Activated CD4-positive, alpha-beta T cell treated with anti-CD3 and anti-CD28 coated beads, Interleukin-2, amount 50 U/mL, for 1 hour (primary cell): ENCODE measurements at places on chromosomes 12 and 14.

DNA sequence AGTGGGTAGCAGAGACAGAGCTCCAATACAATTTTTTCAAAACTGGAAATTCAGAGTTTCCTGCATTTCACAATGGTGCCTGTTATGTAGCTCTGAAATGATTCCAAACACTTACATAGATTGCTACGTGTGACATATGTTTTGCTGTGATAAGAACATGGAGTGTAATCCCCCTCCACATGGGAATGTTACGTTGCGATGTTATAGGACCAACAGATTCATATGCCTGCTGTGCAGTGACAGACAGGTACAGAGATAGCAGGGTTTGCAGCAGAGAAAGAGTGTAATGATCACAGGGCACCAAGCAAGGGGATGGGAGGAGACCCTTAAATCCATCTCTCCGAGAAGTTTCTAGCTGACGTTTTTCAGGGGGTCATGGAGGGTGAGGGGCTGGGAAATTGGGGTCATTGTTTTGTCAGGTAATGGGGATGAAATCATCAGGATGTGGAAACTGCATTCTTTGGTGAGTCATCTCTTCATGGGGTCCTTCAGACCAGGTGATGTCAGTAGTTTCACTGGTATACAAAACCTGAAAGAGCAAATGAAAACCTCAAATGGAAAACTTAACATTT is 76.6 kb upstream of the OSBPL8 start:
- no peak for DNase-seq

- no peak for DNase-seq
These were observed 16.3 kb downstream of the SCARB1 start for GRCh38 chr12:124847113-124848074.

- no peak for DNase-seq
These were observed 54.1 kb downstream of the FOXG1 start for GRCh38 chr14:28820677-28821076.

GRCh38 chr12:92465786-92466295 is 236.9 kb upstream of the PLEKHG7 start:
- no peak for DNase-seq

GRCh38 chr14:104034976-104035699 is 50.4 kb upstream of the ASPG start:
- no peak for DNase-seq

DNA sequence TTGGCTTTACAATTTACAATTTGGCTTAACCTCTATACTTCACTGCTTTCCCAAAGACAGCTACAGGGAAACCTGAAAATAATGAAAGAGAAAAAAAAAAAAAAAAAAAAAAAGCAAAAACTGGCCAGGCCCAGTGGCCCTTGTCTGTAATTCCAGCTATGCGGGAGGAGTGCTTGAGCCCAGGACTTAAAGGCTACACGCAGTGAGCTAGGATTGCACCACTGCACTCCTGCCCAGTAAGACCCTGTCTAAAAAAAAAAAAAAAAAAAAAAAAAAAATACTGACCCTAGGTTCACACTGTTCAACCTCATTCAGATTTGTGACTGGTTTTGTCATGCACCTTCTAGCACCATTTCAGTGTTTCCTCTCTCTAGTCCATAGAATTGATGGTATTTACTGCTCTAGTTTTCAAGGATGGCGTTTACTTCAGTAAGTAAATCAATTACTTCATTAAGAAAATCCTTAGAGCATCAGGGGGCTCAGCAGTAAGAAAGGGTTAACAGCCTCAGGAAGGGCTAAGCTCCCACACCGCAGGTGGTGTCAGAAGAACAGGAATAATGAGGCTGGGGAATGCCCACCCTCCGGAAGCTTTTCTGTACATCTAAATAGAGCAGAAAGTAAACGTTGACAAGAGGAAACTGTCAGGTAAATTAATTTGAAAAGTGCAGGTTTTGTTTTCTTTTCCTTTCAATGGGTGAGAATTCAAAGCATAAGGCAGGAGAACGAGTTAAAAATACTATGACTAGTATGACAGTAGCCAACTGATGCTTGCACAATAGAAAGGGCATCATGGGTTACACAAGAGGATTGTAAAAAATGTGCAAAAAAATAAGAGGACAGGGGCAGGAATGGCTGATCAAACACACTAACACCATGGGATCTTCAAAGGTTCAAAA is 115.0 kb upstream of the MDM1 start:
- DNase-seq: no peak

GRCh38 chr12:6626654-6627283 is 9.0 kb downstream of the LPAR5 start:
- DNase-seq: no peak

DNA sequence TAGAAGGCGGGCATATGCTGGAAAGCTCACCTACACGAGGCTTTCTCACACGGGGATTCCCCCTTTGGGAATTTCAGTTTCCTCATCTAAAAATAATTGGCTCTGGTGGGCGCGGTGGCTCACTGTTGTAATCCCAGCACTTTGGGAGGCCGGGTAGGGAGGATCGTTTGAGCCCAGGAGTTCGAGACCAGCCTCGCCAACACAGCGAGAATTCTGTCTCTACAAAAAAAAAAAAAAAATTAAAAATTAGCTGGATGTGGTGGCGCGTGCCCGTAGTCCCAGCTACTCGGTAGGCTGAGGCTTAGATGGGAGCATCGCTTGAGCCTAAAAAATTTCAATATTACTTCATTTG is 400 bp upstream of the NDUFA12 start:
- DNase-seq: no peak

- no peak for DNase-seq
These were observed 196.9 kb upstream of the BTG1 start for GRCh38 chr12:92342574-92342973.

DNA sequence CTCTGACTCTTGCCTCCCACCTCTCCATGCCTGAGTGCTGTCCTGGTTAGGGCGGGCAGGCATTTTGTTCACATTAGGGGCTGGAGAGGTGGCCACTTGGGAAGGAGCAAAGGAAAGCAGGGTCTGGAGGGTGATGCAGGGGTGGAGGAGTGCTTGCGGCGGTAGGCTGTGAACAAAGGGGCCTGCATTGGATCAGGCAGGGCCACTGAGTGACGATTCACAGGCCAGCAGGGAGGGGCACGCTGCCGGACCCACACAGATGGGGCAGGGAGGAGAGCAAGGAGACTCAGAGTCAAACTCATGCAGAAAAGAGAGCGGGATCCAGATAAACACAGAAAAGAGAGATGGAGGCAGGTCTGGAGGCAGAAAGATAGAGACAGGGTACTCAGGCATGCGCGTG is 58.4 kb upstream of the TBX3 start:
- DNase-seq: no peak

- DNase-seq: no peak
These were observed 37.0 kb downstream of the ALDH1L2 start for GRCh38 chr12:105047308-105047707.

GRCh38 chr12:88764781-88765480 is 184.7 kb upstream of the KITLG start:
- DNase-seq: no peak

GRCh38 chr12:87801860-87802720 is 227.1 kb downstream of the C12orf50 start:
- DNase-seq: no peak

GRCh38 chr14:104119488-104120251 is 18.7 kb upstream of the KIF26A start:
- DNase-seq: no peak
